ENCODE measurements at places on chromosomes 4 and X. TPM values are rescaled to one million over a fixed set of nuclear protein-coding genes. Genes with fewer than 3 reads are reported as not detected.

The EMD gene
- 81.7 TPM for total RNA-seq

The UGT2B10 gene
- not detected for total RNA-seq

GRCh38 chrX:10557166-10557565, 63.2 kb downstream of the MID1 start:
- H3K27ac ChIP-seq = no peak overlapping the region
- H3K4me3 ChIP-seq = no peak overlapping the region
- no peaks in the 10 kb centered on the region for H3K36me3 ChIP-seq
- no peaks in the 10 kb centered on the region for H3K4me1 ChIP-seq
- no peaks in the 10 kb centered on the region for H3K27me3 ChIP-seq
- DNase-seq = no peak

DNA sequence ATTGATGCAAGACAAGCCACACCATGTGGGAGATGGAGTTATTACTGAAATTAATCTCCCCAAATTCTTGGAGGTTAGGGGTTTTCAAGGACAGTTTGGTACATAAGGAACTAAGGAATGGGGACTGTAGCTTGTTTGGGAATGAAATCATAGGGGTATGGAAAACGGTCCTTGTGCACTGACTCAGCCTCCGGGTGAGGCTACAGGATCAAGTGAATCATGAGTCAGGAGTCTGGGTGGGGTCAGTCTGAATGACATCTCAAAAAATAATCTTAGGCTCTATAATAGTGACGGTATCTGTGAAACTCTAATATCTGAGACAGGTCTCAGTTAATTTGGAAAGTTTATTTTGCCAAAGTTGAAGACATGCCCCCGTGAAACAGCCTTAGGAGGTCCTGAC, 128.5 kb upstream of the CYSLTR1 start:
- DNase-seq = no peak
- H3K27ac ChIP-seq = no peak overlapping the region
- H3K27me3 ChIP-seq = no peaks in the 10 kb centered on the region
- no peak overlapping the region for H3K4me3 ChIP-seq

- H3K27ac ChIP-seq = peak overlapping the region; percentile 59
- no peaks in the 10 kb centered on the region for H3K27me3 ChIP-seq
- no peaks in the 10 kb centered on the region for H3K36me3 ChIP-seq
Observed at GRCh38 chrX:150574559-150575418, 6.4 kb downstream of the MTM1 start.

Measured in naive thymus-derived CD4-positive, alpha-beta T cell (primary cell).